ENCODE measurements at places on chromosomes 13 and 19. TPM values are rescaled to one million over a fixed set of nuclear protein-coding genes. Genes with fewer than 3 reads are reported as not detected.
A peak's percentile ranks its signal among the peaks of the same experiment; 100 is the strongest.

GRCh38 chr19:24177686-24178085 is 90.7 kb downstream of the ZNF254 start:
- H3K4me1 ChIP-seq = no peaks in the 10 kb centered on the region
- DNase-seq = no peak
- H3K4me3 ChIP-seq = no peak overlapping the region
- H3K27me3 ChIP-seq = no peaks in the 10 kb centered on the region
- H3K36me3 ChIP-seq = no peaks in the 10 kb centered on the region

DNA sequence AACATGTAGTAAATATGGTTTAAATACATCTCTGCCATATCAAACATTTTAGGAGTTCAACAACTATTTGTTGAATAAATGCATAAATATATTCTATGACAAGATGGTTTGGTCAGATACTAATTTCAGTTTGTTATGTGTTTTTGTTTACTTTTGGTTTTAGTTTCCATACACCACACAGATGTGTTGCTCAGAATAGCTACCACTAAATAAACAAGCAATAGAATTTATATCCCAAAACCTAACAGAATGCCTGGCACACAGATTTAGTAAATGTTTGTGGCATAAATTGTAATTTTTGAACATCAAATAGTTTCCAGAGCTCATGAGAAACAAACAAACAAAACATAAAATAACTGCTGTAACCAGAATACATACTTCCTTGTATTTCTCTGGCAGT is 126.8 kb upstream of the ATXN8OS start:
- no peak overlapping the region for H3K27ac ChIP-seq
- H3K27me3 ChIP-seq = no peaks in the 10 kb centered on the region
- H3K4me3 ChIP-seq = no peak overlapping the region

- no peak within 1 kb of the TSS for H3K27ac ChIP-seq
- H3K36me3 ChIP-seq = no peaks in the 10 kb centered on the region
- DNase-seq = no peak
- peaks cover 23% of the 10 kb centered on the region for H3K27me3 ChIP-seq
- H3K4me1 ChIP-seq = no peaks in the 10 kb centered on the region
These were observed at the start of gene FSD1 for GRCh38 chr19:4304538-4305256. TSS of gene FSD1 (plus strand) at chr19:4304598. CDS start at chr19:4304747, 149 bp downstream.

DNA sequence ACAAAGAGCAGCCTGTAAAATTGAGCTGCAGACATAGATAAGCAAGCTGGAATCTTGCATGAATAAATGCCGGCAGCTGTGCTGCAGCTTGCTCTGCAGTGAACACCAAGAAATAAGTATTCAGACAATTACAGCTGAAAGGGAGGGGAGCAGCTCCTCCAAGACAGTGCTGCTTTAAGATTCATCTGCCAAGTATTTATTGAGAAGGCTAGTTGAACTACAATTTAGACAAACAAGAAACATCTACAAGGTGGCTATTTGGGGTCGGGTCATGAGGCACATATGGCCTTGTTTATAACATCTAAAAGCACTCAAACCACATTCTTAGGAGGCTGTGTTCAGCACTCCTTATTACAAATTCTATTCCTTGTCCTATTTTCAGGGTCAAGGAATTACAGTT is 34.9 kb downstream of the ZNF726 start:
- H3K27ac ChIP-seq = no peak overlapping the region
- H3K36me3 ChIP-seq = no peaks in the 10 kb centered on the region
- DNase-seq = no peak
- H3K27me3 ChIP-seq = no peaks in the 10 kb centered on the region
- no peaks in the 10 kb centered on the region for H3K4me1 ChIP-seq
- H3K4me3 ChIP-seq = no peak overlapping the region

GRCh38 chr13:103066781-103067345 is 646 bp upstream of the SLC10A2 start:
- no peak overlapping the region for H3K27ac ChIP-seq
- H3K27me3 ChIP-seq = no peaks in the 10 kb centered on the region
- no peak for DNase-seq

DNA sequence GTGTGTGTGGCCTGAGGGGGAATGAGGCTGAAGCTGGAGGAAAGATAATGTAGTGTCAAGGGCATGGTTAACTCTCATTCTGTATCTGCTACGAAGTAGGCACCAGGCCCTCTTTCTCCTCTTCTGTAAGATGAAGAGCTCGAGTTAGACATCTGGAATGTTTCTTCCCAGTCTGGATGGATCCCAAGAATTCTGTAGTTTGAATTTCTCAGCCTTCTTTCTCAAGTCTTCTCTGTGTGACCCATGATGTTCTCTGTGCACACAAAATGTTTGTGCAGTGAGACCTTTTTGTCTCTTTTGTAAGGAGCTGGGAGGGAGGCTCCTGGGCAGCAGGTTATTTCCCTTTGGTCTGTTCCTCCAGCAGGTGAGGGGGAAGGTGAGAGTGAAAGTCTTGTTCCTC is 13.7 kb downstream of the FGF9 start:
- no peak overlapping the region for H3K27ac ChIP-seq
- no peak for DNase-seq
- H3K4me1 ChIP-seq = no peaks in the 10 kb centered on the region

- no peak overlapping the region for H3K4me3 ChIP-seq
- H3K36me3 ChIP-seq = no peaks in the 10 kb centered on the region
- H3K4me1 ChIP-seq = peaks cover 86% of the 10 kb centered on the region
- no peaks in the 10 kb centered on the region for H3K27me3 ChIP-seq
- H3K27ac ChIP-seq = peak overlapping the region; percentile 33
These were observed 12.6 kb downstream of the MBNL2 start for GRCh38 chr13:97234742-97235141.

- peaks cover 16% of the 10 kb centered on the region for H3K36me3 ChIP-seq
- peak overlapping the region; percentile 100 for H3K27ac ChIP-seq
- peak overlapping the region; percentile 97 for H3K4me3 ChIP-seq
- no peak for DNase-seq
- peaks cover 31% of the 10 kb centered on the region for H3K4me1 ChIP-seq
These were observed 1.2 kb upstream of the PLEKHG2 start for GRCh38 chr19:39411081-39411831.

Gene GIPR
- total RNA-seq = 7.5 TPM

Gene FOXA3
- 0.68 TPM for total RNA-seq

Gene KLK15
- not detected for total RNA-seq

Gene TEAD2
- total RNA-seq = 36.2 TPM

Gene SKA3
- total RNA-seq = 1.4 TPM

Measured in lower lobe of right lung (tissue), 2 donors.